Ureter (tissue), 1 donor: ENCODE measurements at places on chromosomes 6 and 20. TPM values are rescaled to one million over a fixed set of nuclear protein-coding genes. Genes with fewer than 3 reads are reported as not detected.
A peak's percentile ranks its signal among the peaks of the same experiment; 100 is the strongest.

DNA sequence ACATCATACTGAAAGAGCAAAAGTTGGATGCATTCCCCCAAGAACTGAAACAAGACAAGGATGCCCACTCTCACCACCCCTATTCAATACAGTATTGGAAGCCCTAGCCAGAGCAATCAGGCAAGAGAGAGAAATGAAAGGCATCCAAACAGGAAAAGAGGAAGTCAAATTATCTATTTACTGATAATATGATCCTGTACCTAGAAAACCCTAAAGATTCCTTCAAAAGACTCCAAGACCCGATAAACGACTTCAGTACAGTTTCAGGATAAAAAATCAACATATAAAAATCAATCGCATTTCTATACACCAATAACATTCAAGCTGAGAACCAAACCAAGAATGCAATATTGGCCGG, 14.5 kb downstream of the CDK19 start:
- no peak for DNase-seq

DNA sequence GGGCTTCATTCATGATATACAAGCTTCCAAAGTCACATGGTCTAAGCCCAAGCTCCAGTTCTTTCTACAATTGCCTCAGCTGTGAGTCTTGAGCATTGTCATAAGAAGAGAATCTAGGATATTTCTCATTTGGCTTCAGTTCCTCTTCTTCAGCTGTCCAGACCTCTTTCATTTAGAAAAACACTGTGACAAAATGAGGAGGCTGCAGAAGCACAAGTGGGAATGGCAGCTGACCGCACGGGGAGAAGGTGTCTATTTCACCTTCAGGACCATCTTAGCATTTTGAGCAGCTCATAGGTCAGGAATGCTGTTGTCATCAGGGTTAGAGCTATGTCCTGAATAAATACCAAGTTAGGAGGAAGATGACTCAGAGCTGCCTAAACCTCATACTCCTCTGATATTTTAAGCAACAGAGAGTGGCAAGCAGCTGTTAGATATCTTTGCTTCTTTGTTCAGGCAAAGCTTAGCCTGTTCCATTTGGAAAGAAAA, 390.1 kb upstream of the CITED2 start:
- DNase-seq: no peak

- DNase-seq: no peak
Observed at GRCh38 chr6:29439006-29439405, at the start of gene OR10C1. Gene OR10C1 (plus strand): TSS chr6:29439306. CDS start chr6:29440016, 710 bp downstream.

- no peak for DNase-seq
Observed at GRCh38 chr20:9616455-9616805, 102.0 kb downstream of the LAMP5 start.

DNA sequence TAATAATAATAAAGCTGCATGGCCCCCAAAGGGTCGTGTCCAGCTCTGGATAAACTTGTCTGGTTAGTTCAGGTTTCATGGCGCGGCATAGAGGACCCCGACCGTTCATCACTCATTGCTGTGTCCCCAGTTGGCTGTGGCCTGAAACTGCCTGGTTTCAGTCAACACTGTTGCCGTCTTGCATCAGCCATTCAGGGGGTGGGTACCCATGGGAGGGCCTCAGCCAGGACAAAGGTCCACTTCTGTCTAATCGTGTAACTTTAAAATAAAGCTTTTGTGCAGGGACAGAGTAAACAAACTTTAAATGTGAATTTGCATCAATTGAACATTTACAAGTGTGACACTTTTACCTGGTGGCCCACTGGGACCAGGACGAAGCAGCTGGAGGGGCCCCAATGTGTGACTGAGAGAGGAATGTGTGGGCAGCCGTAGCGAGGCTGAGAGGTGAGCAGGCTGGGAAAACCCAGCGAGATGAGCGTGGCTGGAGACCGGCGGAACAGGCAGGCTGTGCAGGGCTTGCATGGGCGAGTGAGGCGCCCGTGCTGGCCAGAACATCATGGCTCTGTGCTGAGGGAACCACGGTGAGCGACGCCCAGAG, 22.3 kb upstream of the UNC93A start:
- no peak for DNase-seq

- DNase-seq: no peak
Observed at GRCh38 chr6:168100011-168100802, 21.2 kb upstream of the FRMD1 start.

DNA sequence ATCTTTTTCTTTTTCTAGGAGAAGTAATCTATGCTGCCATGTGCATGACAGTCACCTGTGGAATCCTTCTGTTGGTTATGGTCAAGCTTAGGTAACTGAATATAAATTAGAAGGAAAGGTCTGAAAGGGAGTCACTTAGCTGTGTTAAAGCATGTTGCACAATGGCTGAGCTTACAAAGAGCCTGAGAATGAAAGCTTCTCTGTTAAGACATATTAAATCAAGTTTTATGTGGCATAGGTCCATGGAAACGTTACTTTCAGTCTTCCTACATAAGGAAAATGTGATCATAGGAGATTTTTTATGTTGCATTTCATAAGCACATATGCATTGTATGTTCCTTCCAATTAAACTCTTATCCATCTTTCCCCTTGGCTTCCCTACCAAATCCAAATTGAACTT, 72.1 kb downstream of the GFRAL start:
- DNase-seq: no peak

DNA sequence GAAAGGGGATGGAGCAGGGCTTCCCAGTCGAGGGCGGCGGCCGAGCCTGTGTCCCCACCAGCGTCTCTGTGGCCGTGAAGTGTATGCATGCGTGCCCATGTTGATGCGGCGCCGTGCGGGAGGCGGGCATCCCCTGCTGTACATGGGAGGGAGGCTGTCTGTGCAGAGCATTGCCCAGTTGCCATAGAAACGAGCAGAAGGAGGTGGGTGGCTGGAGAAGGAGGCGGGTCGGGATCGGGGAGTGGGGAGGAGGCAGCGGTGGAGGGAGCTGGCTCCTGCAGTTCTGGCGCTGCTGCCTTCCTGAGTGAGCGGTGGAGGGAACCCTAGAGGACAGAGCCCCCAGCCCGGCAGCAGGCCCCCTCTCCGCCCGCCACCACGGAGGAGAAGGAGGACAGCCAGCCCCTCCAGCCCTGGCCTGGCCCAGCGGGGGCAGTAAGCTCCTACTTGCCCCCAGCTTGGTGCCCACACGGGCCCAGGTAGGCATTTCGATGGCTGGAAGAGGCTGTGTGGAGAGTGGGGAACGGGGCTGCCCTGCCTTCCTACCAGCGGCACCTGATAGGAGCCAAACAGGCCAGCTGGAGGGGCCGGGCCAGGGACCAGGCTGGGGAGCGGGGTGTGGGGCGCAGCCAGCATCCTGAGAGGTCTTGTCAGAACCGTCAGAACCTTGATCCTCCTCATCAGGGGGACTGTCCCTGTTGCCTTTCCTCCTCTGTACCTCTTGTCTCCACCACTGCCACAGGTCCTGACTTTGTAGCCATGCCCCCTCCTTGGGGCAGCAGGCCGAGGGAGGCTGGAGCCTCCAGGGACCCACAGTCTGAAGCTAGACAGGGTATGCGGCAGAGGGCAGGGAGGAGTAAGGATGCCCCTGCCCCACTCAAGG, 41.3 kb downstream of the SPDEF start:
- DNase-seq: no peak

- DNase-seq: no peak
Observed at GRCh38 chr6:111743360-111743759, 129.9 kb downstream of the FYN start.

GRCh38 chr6:87623248-87623647, 33.3 kb downstream of the ORC3 start:
- DNase-seq: no peak

GRCh38 chr6:88708197-88708744, 255.1 kb downstream of the RNGTT start:
- DNase-seq: no peak

DNA sequence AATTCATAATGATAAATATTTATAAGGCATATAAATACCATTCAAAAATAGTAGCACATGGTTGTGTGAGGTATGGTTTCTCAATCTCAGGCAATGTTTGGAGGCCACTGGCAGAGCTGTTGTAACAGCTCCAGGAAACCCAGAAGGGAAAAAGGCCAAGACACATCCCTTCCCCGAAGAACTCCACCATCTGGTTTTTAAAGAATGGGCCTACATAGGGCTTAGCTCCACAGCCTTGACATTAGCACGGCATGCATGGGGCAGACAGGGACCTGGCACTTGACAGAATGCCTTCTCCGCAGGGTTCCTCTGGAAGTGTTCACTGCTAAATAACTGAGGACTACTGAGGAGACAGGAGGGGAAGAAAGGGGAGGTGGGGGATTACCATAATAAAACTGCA, 16.1 kb upstream of the FOXO3 start:
- no peak for DNase-seq

DNA sequence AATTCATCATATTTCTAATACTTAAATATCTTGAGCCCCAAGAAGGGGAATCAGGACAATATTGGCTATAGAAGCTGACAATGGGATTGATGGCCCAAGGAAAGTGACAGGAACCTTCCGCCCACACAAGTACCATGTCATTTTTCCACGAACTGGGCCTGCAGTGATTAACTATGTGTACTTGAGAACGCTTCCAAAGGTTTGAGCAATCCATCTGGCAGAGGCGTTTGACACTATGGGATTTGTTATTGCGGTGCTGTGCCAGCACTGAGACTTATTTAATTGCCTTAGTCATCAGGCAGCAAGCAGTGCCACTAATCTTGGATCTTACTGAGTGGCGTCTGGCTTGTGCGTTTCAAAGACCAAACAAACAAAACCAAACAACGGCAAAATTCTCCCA, 135.6 kb upstream of the UST start:
- DNase-seq: peak; percentile 63

- DNase-seq: peak; percentile 79
Observed at GRCh38 chr6:149862922-149863697, 1.0 kb downstream of the LRP11 start.

- DNase-seq: no peak
Observed at GRCh38 chr6:111603040-111603439, 2.6 kb downstream of the TRAF3IP2 start.

DNA sequence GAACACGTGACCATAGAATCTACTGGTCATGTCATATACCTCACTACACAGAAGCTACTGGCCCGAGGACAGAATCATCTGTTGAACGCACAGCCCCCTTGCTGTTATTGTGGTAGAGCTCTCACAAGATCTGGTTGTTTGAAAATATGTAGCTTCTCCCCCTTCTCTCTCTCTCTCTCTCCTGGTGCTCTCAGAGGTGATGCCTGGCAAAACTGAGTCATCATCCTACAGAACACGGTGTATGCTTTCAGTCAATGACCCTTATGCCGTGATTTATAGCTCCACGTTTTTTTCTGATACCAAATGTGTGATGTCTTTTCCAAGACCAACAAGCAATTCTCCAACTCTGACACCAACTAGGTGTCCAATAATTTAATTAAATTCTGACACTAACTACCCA, 13.0 kb upstream of the RBM24 start:
- no peak for DNase-seq

GRCh38 chr6:148112851-148113319, 229.8 kb upstream of the SASH1 start:
- DNase-seq: no peak

DNA sequence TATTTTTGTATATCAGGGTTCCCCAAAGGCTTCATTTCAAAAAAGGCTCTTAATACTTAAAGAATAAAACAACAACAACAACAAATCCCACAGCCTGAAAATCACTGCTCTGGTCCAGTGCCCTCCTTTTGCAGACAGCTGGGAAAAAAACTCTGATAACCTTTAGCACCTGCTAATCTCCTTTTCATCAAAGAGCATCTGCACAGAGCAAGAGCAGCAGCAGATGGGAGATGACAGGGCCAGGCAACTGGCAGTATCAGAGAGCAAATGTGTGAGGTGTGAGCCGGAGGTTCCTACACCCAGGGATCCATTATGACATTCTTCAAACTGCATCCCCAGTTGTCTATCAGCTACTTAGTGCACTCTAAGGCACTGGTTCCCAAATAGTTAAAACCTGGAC, 25.7 kb downstream of the TTI1 start:
- DNase-seq: no peak

GRCh38 chr6:23875006-23875405, 251.0 kb upstream of the NRSN1 start:
- DNase-seq: no peak

DNA sequence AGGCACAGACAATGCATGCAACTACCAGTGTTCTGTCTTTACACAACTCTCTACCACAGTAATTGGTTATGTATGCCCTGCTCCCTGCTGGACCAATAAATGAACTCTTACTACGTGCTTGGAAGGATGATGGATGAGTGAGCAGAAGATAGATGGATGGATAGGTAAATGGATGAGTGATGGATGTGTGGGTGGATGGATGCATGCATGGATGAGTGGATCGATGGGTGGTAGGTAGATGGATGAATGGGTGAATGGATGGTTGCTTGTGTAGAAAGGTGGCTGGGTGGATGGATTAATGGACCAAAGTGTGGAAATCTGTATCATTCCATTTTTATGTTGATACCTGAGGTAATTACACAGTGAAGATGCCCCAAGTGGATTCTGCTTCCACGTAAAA, 10.1 kb upstream of the TRAM2 start:
- DNase-seq: no peak

GRCh38 chr20:20566516-20566915, 145.9 kb downstream of the RALGAPA2 start:
- no peak for DNase-seq

Gene TNFRSF21
- 267 TPM for total RNA-seq

Gene SNPH
- total RNA-seq: 6.0 TPM

Gene LGSN
- total RNA-seq: not detected

Gene GLO1
- 74.5 TPM for total RNA-seq

Gene SEL1L2
- 0.52 TPM for total RNA-seq

Gene PCK1
- 0.57 TPM for total RNA-seq

Gene FAM217A
- total RNA-seq: not detected
